ENCODE measurements at places on chromosomes 12 and 14.

GRCh38 chr12:95701722-95702418 is 88.7 kb downstream of the NTN4 start:
- DNase-seq, result no peak

DNA sequence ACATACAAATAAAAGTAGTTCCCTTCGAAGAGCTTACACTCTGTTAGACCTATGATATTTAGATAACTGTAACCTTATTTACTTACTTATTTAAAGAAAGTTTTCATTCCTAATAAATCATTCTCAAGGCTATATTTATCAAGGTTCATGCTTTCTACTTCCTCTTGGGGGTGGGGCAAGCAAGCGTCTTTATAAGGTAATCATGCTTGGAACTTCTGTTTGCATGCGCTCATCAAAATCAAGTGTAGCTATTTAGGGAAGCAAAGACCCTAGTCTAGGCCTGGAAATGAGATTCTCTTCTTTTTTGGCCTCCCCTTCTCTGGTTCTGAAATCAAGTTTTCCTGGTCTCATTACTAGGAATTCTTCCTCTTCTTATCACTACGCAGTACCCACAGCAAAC is 766 bp downstream of the RERG start:
- DNase-seq, result no peak

GRCh38 chr12:27619308-27619707 is 76.9 kb upstream of the REP15 start:
- DNase-seq, result peak; percentile 34

DNA sequence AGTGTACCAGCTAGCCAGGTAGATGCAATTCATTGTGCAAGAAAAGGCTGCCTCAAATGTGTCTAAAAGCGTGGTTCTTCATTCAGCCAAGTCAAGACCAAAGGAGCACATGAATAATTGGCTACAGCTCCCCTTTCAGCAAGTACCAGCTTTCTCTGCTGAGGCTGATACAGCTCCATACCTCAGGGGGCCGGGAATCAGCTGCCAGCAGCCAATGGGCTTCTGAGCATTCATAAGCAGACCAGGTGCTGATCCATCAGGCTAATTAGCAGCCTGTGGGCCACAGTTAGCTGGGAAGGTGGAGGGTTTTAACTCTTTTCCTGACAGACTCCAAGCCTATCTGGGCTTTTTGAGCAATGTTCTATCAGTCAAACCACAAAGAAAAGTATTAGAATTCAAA is 264.7 kb downstream of the APAF1 start:
- DNase-seq, result no peak

DNA sequence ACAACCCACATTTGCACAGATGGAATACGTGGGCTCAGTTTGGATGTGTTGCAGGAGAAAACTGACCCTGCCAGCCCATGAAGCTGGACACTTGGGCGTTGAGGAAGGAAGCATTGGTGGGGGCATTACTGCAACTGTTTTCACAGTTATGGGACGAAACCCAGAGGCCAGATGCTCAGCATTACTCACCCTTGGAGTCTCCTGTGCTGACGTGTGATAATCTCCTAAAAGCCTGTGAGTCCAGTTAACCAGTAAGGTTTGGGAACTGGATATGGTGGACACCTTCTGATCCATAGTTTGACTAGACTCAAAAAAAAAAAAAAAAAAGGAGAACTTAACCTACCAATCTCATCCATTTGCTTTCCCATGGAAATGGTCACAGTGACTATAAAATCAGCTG is 52.8 kb upstream of the EGLN3 start:
- no peak for DNase-seq
